ENCODE measurements at places on chromosomes 7 and 10.

DNA sequence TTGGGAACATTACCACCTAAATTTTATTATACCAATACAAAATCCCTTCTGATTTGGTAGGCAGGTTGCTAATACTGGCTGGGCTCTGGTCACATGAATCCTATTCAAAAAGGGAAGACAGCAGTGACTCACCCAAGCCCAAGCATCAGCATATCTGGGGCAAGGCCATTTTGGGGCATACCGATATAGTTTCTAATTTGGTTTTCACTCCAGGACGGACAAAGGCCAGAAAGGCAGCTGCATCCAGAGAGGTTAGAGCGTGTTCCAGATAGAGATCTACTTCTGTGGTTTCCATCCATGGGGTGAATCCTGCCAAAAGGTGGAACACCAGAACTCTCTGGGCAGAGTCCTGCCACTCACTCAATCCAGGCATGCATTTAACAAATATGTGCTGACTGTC is 335.8 kb downstream of the ELMO1 start:
- no peak for DNase-seq

- DNase-seq = no peak
These were observed 23.8 kb upstream of the IFIT2 start for GRCh38 chr10:89278034-89278535.

DNA sequence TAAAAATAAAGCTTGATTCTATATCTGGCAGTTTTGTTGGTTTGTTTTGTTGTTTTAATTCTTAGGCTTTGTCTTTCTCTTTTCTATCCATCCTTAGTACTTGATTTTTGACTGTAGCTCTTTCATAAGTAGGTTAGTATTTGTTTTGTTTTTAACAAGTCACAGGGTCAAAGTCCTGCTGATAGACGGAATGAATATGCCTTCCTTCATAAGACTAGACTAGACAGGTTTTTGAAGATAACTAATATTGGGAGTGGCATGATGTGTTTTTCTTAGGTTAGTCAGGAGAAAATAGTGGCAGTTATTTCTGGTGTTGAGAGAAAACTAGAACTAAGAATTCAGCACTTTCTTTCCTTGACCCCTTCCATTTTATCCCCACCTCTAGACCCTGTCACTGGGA is 50.4 kb downstream of the CASD1 start:
- no peak for DNase-seq

- no peak for DNase-seq
These were observed 66.7 kb downstream of the EMX2 start for GRCh38 chr10:117609095-117609795.

GRCh38 chr7:77315182-77315591 is 101.0 kb downstream of the GSAP start:
- DNase-seq = no peak

DNA sequence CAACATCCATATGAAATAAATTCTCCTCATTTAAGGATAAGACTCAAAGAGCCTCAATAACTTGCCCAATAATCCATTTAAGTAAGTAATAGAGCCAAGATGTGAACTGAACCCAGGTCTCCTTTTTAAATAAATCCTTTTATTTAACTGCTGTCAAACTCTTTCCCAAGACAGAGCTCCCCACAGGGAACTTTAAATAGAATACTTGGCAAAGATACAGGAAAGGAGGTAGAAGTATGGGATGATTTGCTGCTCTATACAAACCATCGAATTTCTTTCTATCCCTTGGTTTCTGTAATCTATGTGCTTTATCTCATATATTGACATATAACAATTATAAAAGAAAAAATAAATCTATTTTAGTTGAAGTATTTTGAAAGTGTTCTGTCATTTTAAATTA is 295.9 kb downstream of the CSTF2T start:
- DNase-seq = no peak

DNA sequence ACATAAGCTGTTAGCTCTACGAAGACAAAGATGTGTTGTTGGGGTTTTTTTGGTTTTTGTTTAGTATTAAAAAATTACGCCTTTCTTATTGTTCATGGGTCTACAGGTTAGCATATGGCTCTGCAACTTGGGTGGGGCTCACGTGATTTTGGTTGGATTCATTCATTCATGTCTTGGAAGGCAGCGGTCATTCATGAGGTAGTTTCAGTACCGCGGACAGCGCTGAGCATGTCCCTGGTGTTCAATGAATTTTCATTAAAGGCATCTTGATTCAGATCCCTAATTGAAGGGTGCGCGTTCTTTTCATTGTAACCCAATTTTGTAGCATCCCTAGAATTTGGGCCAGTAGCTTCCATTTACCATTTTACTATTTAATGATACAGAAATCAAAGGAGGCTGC is 42.9 kb upstream of the TCERG1L start:
- DNase-seq = no peak

GRCh38 chr10:103719036-103719435 is 136.3 kb downstream of the SH3PXD2A start:
- DNase-seq = no peak

DNA sequence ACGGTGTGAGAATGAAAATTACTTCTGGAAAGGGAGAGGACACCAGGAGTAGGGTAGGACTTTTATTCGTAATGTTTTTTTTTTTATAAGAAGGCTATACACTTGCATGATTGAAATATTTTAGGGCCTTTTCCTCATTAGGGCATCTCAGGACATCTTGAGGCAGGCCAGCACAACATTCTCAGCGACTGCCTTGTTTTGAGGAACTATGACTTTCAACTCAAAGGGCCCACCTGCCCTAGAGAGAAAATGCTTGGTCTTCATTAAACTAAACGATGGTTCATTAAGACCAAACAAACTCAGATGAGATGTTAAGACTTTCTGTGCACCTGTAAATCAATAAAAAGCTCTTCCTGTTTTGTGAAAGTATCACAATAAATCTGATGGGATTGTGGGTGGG is 11.3 kb downstream of the NOD1 start:
- no peak for DNase-seq

DNA sequence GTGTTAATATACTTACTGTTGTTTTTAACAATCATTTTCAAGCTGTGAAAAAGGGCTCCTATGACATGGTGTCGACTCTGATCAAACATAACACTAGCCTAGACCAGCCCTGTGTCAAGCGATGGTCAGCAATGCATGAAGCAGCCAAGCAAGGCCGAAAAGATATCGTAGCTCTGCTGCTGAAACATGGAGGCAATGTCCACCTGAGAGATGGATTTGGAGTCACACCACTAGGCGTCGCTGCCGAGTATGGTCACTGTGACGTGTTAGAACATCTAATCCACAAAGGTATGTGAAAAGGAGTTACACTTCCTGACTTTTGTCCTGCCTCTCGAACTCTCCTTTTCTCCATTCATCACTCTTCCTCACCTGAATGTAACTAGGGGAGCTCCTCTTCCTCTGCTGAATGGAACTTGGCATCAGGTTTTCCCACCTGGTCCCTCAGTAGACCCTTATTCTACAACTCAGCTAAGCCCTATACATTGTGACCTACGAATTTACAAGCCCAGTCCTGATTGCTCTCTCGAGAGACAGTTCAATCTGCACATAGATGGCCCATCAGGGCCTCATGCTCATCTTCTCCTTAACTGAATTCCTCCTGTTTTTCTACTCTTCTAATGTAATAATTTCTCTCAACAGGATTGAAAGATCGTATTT is 23.0 kb downstream of the ASB15 start:
- peak; percentile 29 for DNase-seq

- no peak for DNase-seq
These were observed 236.6 kb downstream of the PTPRN2 start for GRCh38 chr7:158351051-158351450.

DNA sequence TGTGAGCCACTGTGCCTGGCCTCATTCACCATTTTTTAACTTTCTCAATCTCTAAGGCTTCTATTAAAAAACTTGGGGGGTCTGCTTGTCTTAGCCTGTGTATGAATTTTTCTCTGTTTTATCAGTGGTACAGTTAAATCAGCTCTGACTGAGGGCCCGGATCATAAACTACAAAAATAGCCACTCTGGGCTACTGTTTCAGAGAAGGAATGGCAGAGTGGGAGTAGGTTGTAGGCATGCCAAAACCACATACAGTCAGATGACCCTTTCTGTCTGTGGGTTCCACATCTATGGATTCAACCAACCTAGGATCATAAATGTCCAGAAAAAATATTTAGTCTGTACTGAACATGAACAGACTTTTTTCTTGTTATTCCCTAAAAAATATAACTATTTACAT is 21.3 kb downstream of the TBC1D12 start:
- no peak for DNase-seq

DNA sequence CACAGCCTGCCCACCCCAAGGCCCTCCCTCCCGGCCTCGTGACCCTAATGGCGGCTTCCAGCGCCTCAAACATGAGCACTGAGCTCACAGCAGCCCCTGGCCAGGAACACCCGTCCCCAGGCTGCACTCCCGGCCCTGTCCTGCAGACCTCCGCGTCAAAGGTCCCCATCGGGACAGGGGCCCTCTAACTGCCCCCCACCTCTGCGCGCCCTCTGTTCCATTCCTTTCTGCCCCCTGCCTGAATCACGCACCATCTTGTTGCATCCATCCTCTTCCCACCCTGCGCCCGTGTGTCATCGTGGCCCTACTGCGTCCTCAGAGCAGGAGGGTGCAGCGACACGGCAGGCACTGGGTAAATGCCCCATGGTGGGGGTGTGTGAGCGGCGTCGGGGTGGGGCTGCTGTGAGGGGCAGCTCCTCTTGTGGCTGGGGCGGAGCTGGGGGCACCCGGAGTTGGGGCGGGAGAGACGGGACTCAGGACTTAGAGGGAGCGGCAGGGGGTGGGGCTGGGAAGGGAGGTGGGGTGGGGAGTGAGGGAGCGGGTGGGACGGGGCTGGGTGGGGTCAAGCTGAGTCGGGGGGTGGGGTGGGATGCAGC is 13.4 kb downstream of the SLC29A4 start:
- no peak for DNase-seq

GRCh38 chr7:152076324-152076821 is 50.9 kb downstream of the GALNT11 start:
- DNase-seq = no peak

- DNase-seq = no peak
These were observed 103.0 kb downstream of the MTERF1 start for GRCh38 chr7:91777522-91777921.

GRCh38 chr10:122374859-122375678 is 561 bp downstream of the PLEKHA1 start:
- DNase-seq = peak; percentile 48

DNA sequence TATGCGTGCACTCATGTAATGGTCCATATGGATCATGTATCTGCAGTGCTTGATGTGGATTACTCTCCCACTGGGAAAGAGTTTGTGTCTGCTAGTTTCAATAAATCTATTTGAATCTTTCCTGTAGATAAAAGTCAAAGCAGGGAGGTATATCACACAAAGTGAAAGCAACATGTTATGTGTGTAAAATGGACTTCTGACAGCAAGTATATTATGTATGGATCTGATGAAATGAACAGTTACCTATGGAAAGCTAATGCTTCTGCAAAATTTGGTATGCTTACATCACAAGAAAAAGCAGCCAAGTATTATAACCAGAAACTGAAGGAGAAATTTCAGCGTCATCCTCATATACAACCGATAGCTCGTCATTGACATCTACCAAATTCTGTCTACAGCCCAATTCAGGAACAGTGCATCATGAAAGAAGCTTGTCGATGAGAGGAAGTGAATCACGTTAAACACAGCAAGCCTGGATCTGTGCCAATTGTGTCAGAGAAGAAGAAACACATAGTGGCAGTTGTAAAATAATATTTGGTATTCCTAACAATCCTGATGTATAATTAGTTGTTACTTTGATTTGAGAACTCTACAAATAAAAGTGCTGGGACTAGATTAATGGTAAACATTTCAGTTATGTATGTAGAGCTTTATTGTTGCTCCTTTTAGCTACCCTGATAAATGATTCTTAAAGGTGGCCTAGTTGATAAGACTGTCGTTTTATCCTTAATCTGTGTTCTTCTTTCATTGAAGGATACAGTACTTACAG is 14.2 kb upstream of the SYPL1 start:
- DNase-seq = no peak

DNA sequence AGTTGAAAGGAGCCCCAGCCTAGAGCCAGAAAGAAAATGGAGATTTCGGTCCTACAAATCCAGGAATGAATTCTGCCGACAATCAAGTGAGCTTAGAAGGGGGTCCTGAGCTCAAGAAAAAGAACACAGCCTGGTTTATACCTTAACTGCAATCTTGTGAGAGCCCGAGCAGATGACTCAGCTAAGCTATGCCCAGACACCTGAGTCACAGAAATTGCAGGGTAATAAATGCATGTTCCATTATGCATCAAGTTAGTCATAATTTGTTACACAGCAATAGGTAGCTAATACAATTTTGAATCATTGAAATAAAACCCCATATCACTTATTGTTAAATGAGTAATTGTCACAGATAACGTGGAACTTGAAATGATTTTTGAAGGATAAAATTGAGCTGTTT is 111.8 kb upstream of the FOXP2 start:
- no peak for DNase-seq

- DNase-seq = no peak
These were observed 46.8 kb downstream of the GNAI1 start for GRCh38 chr7:80181411-80181810.

DNA sequence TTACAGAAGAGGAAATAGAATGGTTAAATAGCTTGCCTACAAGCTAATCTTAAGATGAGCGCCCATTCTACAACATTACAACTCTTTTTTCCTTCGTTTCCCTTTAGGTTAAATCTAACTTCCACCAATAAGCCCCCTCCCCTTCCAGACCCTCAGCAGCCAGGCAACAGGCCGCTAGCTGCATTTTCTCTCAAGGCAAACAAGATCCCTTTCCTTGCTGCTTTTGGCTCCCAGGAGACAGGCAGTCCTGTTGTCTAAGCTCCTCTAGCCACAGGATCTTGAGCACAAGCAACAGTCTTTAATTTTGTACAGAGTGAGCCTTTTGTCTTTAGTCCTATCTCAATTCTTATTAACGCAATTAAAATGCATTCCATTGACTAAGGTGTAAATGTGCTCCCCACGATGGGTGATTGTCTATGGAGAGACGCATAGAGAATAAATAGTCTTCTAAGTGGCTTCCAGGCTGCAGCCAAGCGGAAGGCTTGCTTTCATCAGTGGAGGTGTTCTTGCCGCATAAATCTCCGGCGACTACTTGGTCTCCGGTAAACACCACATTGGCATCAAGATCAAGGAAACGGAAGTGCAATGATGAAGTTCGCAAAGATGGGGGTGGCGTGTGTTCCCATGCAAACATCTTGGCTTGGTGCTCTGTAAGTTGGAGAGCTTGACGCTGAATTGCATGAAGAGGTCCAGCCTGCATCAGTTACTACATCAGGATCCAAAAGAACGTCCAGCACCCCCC is 181.9 kb upstream of the LYZL2 start:
- no peak for DNase-seq

DNA sequence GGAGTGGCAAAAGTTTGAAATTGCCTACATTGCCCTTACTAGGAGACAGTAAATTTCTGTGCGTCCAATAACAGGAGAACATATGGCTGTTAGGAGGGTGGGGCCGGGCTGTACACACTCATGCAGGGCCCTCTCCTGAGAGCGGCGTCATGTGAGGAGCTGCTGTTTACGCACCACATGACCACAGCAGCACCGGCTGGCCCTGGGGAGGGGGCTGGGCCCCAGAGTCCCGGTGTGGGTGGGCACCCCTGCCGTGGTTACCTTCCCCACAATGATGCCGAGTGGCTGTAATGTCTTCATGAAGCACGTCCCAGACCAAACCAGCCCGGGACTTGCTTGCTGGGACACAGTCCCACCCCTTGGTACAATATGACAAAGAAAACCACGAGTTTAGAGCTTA is 308.7 kb downstream of the DNAJB6 start:
- DNase-seq = no peak
